CD4-positive, alpha-beta memory T cell (primary cell): ENCODE measurements at places on chromosomes 16 and 17. TPM values are rescaled to one million over a fixed set of nuclear protein-coding genes. Genes with fewer than 3 reads are reported as not detected.

The STX8 gene
- total RNA-seq = 54.2 TPM

The ATF7IP2 gene
- total RNA-seq = 58.0 TPM

The KRT39 gene
- total RNA-seq = not detected

GRCh38 chr16:55542459-55543082, 23.9 kb upstream of the CAPNS2 start:
- no peak for DNase-seq
- no peak overlapping the region for H3K4me3 ChIP-seq
- H3K36me3 ChIP-seq = no peaks in the 10 kb centered on the region
- no peak overlapping the region for H3K27ac ChIP-seq

DNA sequence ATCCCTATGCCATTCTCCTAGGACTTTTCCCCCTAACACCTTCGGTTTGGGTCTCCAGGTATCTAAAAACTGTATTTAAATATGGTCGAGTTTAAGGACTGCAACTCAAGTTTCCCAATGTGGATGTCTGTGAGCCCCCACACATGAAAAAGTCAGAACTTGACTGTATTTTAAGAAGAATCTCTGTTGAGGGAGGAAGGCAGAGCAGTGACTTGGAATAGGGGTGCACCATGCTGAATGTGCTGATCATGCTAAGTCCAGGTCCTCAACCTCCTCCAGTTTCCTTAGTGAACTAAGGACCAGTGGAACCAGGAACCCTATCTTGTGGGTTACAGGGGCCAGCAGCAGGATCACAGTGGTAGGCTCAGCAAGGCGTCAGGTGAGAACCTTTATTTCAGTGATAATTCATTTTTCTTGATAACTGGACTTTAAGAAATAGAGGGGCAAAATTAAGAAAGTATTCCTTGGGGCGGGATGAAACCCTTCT, 19.5 kb downstream of the GRB7 start:
- peaks cover 70% of the 10 kb centered on the region for H3K4me1 ChIP-seq
- H3K27me3 ChIP-seq = no peaks in the 10 kb centered on the region
- no peak for DNase-seq

DNA sequence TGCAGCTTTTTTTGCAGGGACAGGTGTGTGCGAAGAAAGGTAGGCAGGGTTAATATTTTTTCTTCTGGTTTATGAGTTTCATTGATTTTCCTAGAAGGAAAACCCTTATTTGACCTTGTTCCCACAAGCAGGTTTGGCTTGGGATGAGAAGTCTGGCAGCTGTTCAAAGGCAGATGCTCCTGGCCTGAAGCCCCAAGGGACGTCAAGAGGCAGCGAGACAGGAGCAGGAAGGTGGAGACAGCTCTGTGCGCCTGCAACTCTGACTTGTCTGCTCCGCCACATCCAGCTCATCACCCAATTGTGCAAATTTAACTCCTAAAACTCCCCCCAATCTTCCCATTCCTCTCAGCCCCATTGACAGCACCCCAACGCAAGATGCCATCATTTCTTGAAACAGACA, 136.8 kb upstream of the XYLT1 start:
- no peak overlapping the region for H3K27ac ChIP-seq
- H3K4me1 ChIP-seq = peaks cover 7% of the 10 kb centered on the region
- H3K4me3 ChIP-seq = no peak overlapping the region
- H3K27me3 ChIP-seq = no peaks in the 10 kb centered on the region

DNA sequence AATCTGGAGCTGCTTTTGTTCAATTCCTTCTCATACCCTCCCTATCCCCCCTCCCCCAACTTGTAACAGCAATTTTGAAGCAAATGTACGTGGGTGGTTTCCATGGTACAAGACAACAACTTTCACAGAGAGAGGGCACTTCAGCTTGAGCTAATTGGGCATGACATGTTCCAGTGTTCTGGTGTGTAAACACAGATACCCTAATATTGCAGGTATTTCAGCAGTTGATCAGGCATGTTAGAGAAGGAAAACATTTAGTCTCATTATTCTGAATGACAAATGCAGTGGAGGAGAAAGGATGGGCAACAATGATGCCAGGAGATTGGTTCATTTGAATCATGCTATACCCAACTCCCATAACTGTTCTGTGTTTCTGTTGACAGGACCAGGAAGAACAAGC, 137.5 kb downstream of the TRIM37 start:
- DNase-seq = no peak
- peaks cover 4% of the 10 kb centered on the region for H3K4me1 ChIP-seq
- no peak overlapping the region for H3K4me3 ChIP-seq
- H3K27ac ChIP-seq = no peak overlapping the region

DNA sequence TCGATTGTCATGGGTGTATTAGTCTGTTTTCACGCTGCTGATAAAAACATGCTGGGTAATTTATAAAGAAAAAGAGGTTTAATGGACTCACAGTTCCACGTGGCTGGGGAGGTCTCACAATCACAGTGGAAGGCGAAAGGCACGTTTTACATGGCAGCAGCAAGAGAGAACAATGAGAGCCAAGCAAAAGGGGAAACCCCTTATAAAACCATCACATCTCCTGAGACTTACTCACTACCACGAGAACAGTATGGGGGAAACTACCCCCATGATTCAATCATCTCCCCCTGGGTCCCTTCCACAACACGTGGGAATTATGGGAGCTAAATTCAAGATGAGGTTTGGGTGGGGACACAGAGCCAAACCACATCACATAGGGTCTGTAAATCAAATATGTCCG, 167.4 kb upstream of the XYLT1 start:
- H3K4me1 ChIP-seq = no peaks in the 10 kb centered on the region
- no peak for DNase-seq
- H3K36me3 ChIP-seq = no peaks in the 10 kb centered on the region
- H3K4me3 ChIP-seq = no peak overlapping the region
- no peaks in the 10 kb centered on the region for H3K27me3 ChIP-seq
- no peak overlapping the region for H3K27ac ChIP-seq

- no peaks in the 10 kb centered on the region for H3K36me3 ChIP-seq
- peaks cover 20% of the 10 kb centered on the region for H3K27me3 ChIP-seq
- no peaks in the 10 kb centered on the region for H3K4me1 ChIP-seq
- no peak for DNase-seq
- no peak overlapping the region for H3K27ac ChIP-seq
Observed at GRCh38 chr16:82625066-82625968, 1.5 kb upstream of the CDH13 start.

DNA sequence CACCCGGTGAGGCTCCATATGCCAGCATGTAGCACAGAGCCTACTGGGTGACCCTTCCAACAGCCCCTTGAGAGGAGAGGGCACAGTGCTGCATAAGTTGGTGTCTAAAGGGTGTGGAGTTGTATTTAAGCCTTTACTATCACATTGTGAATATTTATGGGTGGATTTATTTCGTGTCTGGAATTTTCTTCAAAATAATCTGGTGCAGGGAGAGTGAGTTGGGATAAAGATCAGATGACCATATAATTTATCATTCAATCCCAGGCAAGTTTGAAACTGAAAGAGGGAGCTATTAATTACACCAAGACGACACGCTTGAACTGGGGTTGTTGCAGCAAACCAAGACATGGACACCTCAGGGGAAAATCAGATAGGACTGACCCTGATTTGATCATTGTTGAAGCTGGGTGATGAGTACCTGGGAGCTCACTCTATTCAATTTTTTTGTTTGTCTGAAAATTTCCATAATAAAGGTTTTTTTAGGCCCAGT, 42.2 kb downstream of the LDHD start:
- H3K36me3 ChIP-seq = no peaks in the 10 kb centered on the region
- no peak overlapping the region for H3K4me3 ChIP-seq
- peaks cover 53% of the 10 kb centered on the region for H3K4me1 ChIP-seq
- no peaks in the 10 kb centered on the region for H3K27me3 ChIP-seq
- DNase-seq = no peak
- no peak overlapping the region for H3K27ac ChIP-seq

DNA sequence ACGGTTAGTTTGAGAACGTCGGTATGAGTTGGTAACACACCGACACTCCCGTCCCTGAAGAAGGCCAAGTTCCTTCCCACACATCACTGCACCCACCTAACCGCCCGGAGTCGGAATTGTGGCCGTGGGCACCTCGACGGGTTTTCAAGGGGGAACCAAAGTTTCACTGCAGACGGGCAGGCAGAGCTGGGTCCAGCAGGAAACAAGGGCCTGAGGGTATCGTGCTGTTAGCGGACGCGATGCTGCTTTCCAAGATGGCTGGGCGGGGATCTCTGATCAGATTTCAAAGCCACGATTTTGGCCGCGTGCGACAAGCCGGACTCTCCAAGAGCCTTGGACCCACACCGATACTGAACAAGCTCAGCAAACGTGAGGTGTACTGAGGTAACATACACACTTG, 82.3 kb upstream of the DOC2B start:
- H3K4me3 ChIP-seq = no peak overlapping the region
- H3K36me3 ChIP-seq = no peaks in the 10 kb centered on the region
- H3K27me3 ChIP-seq = no peaks in the 10 kb centered on the region
- no peak for DNase-seq

- H3K27ac ChIP-seq = no peak overlapping the region
- no peaks in the 10 kb centered on the region for H3K27me3 ChIP-seq
- no peaks in the 10 kb centered on the region for H3K4me1 ChIP-seq
- no peak overlapping the region for H3K4me3 ChIP-seq
- DNase-seq = no peak
Observed at GRCh38 chr16:19188406-19188805, 20.4 kb downstream of the SYT17 start.
